ENCODE measurements at places on chromosomes 11 and 22.
A peak's percentile ranks its signal among the peaks of the same experiment; 100 is the strongest.

DNA sequence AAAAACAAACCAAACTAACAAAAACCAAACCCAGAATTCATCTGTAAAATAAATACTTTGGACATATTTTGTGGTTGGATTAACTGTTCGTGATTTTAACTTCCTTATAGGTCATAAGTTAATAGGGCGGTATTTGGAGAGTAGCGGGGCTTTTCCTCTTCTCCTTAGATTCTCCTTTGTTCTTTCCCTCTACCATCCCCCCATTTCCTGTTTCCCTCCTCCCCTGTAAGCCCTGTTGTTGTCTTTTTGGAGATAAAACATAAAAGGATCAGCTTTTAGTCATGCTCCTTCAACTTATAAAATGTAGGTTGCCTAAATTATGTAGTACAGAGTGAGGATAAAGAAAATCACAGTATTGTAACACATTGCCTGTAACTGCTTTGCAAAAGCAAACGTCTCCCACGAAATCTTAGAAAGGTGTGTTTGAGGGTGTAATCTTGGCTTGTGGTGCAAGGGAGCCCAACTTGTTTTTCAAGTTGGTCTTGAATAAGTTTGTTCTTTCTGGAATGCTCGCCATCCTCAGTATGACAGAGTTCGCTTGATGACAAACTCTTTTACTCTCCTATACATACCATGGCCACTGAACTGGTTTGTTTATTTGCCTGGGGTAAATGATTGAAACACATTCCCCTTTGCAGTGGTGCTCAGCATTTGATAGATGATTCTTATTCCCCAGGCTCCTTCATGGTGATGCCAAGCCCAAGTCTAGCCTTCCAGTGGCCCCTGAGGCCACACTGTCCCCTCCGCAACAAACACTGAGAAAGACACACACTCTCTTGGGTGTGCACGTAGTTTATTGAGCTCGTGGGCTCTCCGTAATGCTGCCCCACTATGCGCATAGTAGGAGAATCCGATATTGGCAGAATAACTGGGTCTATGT, 49.4 kb downstream of the TEAD1 start:
- DNase-seq: no peak

- no peak for DNase-seq
Measured at GRCh38 chr11:106983261-106983660, 35.0 kb downstream of the GUCY1A2 start.

DNA sequence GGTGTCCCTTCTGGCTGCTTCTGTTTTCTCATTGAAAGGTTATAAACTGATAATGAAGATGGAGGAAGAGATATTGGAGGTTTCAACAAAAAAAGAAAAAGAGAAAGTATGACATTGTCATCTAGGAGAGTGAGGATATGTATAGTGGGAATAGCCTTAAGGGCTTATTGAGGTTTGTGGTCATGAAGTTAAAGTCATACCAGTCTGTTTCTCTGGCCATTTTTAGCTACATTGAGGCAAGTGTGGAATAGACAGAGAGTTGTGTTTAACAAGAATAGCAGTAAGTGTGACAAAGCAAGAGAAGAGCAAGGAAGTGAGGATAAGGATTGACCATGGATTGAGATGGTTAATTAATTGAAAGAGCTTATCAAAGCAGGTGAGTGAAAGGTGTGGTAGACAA, 110.4 kb downstream of the ELP4 start:
- DNase-seq: no peak

- DNase-seq: no peak
Measured at GRCh38 chr11:19428206-19429002, 187.7 kb upstream of the E2F8 start.

DNA sequence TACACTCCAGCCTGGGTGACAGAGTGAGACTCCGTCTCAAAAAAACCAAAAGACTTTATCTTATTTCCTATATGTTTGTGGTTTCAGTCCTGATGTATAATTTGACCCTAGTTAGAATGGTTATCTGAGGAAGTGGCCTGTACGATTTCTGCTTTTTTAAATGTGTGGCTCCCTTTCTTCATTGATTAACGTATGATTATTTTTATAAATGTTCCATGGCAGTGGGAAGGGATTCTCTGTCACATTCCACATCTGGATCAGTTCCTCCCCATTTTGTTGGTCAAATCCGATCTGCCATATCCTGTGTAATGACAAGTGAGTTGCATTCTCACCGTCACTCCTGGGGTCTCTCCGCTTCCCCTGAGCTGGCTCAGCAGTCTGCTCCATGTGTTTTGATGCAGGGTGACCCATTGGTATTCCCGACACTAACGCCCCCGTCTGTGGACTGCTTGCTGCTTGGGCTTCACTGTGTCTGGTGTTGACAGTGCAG, 20.3 kb downstream of the NEAT1 start:
- no peak for DNase-seq

- DNase-seq: no peak
Measured at GRCh38 chr11:34259087-34259486, 98.7 kb downstream of the ABTB2 start.

- DNase-seq: peak; percentile 99
Measured at GRCh38 chr11:64916775-64917662, at the start of gene ATG2A. Gene ATG2A (minus strand): TSS chr11:64917209. CDS start chr11:64917135, 74 bp downstream.

DNA sequence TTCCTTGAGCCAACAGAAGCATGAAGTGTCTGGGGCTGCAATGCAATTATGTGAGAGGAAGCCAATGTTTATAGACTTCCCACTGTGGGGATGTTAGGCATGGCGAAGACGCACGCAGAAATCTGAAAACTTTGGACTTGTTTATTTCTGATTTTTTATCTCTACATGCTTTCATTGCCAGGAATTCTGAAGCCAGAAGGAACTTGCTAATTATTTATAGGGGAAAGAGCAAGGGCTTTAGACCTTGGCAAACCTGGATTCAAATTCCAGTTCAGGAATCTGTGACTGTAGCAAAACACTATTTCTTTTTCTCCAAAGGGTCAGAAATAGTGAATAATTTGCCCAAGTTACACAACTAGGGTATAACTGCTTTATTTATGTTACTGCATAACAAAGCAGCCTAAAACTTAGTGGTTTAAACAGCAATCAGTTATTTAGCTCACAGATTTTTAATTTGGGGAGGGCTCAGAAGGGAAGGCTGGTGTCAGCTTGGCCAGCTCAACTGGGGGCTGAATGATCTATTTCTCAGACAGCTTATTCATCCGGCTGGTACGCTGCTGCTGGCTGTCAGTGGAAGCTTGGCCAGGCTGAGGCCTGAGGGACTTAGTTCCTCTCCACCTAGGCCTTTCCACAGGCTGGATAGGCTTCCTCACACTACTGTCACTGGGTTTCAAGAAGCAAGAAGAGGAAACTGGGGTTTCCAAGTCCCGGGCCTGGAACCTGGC, 1.9 kb upstream of the OR6Q1 start:
- no peak for DNase-seq

DNA sequence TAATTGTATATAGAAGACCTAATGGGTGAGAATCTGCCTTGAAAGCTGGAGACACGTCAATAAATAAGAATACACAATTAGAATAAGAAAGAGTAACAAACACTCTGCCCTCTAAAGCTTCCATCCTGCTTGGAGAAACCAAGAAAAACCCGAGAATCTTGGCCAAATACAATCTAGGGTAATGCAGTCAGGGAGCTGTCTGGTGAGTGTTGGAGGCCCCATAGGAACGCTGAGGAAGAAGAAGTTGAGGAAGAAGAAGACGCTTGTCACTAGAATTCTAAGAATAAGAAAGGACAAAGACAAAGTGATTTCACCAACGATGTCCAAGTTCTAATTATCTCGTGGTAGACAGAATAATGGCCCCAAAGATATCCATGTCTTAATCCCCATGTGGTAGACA, 4485.9 kb upstream of the OR11H1 start:
- DNase-seq: no peak

DNA sequence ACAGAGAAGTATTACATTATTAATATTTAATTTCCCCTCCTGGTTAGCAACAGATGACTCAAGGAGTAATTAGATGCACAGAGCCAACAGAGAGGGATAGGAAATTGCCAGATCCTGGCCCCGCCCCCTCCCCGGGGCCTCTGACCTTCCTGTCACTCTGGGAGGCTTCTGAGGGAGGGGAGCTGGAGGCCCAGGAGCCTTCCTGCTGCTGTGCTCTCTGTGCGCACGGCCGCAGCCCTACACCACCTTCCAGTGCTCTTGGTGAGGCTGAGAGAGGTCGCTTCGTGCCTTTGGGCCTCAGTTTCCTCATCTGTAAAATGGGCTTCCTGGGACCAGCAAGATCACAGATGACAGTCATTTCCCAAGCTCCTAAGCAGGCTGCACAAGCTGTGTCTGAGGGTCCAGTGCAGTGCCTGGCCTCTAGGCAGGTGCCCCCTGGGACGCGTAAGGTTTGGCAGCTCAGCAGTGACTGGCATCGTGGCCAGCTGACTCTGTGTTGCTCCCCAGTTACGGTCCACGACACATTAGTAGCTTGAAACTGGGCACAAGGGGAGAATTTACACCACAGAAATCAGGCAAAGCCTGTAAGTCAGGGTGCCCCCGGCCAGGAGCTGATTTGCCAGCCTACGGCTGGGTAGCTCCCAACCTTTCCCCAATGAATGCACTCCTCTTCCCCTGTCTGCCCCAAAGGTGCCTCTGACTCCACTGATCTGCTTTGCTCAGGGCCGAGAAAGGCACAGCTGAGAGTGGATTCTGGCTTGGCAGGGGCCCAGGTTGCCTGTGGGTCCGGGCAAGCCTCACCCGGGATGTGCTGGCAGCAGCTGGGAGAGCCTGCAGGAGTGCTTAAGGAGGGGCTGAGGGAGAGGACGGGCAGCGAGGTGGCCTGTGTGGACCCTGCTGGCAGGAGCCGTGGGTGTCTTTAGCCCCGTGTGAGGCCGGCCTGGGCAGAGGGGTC, 2.3 kb downstream of the ADORA2A start:
- peak; percentile 73 for DNase-seq

GRCh38 chr11:115226556-115226955, 277.7 kb downstream of the CADM1 start:
- DNase-seq: no peak
